ENCODE measurements at places on chromosomes 11 and 22.

GRCh38 chr11:47524291-47524874, 28.5 kb downstream of the CELF1 start:
- no peak for DNase-seq

DNA sequence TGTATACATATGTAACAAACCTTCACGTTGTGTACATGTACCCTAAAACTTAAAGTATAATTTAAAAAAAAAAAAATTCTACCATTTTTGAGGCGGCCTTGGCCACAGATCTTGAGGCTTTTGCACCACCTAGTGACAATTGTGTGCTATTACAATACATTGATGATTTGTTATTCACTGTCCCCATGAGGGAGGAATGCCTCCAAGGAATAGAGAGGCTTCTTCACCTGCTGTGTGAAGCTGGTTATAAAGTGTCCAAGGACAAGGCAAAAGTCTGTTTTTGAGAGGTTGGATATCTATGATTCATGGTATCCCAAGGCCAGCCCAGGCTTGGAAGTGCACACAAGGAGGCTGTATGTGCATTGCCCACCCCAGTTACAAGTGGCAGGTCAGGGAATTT, 30.7 kb downstream of the SLC22A25 start:
- DNase-seq: no peak

DNA sequence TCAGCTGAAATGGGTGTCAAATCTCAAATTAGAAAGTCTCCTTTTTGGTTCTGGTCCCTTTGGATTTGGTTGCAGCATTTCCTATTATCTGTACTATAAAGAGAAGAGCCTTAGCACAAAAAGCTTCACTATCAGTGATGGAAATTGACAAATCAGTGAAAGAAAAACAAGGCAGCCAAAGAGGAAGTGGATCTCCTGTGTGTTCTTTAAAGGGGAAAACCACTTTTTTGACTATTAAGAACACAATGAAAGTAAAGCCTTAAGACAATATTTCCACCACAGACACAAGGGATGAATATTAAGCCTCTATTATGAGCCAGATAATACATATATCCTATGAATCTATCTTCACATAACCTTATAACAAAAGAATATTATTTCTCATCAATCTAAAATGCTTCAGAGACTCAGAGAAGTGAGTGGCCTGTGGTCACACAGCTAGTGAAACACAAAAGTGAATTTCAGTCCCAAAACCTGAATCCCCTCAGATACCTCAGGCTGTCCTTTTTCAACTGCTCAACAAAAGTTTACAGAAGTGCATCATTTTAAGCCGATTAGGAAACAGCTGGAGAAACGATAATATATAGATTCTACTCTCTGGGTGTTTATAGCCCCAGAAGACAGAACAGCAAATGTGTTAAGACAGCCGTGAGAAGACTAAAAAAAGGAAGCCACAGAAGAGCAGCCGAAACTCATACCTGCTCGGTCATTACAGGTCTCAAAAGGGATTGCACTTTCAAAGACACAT, 24.4 kb upstream of the FSHB start:
- no peak for DNase-seq

DNA sequence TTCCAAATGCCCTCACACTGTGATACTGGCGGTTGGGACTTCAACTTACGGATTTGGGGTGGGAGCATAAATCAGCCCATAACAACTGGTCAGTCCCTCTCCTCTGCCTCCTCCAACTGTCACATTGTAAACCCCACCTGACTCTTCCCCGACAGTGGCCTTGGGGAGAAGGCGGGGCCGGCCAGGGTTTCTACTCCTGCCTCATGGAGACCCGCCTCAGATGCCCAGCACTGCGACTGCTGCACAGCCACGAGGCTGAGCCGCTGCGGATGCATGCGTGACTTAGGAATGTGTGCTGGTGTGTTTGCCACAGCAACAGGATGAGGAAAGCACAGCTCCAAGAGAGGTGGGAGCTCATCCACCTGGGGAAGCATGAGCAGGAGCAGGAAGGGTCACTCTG, 914.2 kb downstream of the NTM start:
- no peak for DNase-seq

GRCh38 chr22:36897611-36898010, 15.8 kb upstream of the CSF2RB start:
- DNase-seq: no peak
